ENCODE measurements at places on chromosomes 3 and 15.

DNA sequence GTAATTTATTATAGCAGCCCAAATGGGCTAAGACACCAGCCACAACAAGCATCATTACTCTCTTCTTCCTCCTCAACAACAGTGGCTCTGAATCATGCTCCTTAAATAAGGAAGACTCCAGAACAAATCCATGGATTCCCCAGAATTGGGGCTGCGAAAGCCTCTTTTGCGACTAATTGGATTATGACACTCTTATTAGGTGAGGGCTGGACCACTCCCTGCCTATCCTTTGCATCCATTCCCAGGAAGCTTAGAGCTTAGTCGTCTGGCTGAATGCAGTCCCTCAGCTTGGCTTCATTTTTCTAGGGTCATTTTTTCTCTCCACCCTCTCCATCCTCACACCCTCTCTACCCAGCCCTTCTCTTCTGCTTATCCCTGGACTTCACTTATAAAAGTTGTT, 227.7 kb downstream of the ZNF621 start:
- DNase-seq, result no peak

DNA sequence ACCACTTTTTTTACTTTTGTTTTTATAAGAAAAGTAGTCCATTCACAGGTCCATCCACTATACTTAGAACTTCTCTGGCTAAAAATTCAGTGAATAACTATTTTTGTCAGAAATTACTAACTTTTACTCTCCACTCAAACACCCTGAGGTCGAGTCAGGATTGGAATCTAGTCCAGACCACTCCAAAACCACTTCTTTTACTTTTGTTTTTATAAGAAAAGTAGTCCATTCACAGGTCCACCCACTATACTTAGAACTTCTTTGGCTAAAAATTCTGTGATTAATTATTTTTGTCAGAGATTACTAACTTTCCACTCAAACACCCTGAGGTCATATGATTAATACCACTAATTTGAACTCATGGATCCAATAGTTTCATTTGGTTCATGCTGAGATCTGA, 239.4 kb downstream of the RORA start:
- DNase-seq, result no peak

GRCh38 chr3:18812316-18812715, 336.0 kb upstream of the KCNH8 start:
- DNase-seq, result no peak

GRCh38 chr3:8460815-8461456, 40.7 kb upstream of the LMCD1 start:
- DNase-seq, result no peak

DNA sequence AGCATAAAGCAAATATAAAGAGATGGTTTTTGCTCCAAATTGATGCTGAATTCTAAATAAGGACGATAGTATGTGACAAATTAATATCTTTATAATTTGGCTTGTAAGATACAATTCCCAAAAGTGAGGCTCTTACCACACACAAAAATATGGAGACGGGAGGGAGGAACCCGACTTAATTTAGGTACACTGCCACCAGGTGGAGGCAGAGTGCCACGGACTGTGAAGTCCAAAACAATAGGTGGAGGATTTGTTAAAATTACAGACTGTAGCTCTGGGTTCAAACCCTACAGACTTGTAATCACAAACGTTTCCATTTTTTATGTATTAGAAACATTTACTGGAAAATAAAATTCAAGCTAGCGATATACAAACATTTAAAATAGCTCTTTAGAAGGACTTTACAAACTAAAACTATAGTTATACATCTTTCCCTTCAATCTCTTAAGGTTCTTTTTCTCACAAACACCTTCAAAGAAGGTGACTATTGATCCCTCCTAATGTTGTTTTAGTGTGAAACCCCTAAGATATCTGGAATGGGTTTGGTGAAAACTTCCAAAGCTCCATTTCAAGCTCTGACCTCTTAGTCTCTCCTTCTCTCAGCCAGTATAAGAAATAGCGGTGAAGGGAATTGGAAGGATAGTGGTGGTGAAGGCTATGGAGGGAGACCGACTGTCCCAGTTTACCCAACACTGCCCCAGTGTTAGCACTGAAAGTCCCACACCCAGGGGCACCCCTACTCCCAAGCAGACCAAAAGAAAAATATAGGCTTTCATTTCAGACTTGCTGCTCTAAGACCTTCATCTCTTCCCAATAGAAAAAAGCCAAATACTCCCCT, 89.7 kb downstream of the AQP9 start:
- peak; percentile 61 for DNase-seq

- DNase-seq, result no peak
Measured at GRCh38 chr3:169286992-169287391, 376.5 kb downstream of the MECOM start.

- no peak for DNase-seq
Measured at GRCh38 chr15:62912808-62913207, 129.7 kb upstream of the TPM1 start.

DNA sequence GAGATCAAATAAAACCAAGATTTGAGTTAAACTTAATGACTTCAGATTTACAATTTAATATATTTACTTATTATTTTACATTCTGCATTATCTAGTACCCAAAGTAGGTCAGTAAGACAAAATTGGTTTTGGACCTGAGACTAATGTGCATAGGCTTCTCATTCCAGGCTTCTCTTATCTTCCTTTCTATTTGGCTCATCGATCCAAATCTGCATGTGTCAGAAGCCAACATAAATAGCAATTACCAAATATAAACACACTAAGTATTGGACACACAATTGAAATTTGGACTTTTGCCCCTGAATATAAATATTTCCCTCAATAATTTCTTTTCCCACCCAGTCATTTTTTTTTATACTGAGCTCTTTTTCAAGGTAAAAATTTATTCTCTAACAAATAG, 290.6 kb upstream of the ARHGEF26 start:
- no peak for DNase-seq

DNA sequence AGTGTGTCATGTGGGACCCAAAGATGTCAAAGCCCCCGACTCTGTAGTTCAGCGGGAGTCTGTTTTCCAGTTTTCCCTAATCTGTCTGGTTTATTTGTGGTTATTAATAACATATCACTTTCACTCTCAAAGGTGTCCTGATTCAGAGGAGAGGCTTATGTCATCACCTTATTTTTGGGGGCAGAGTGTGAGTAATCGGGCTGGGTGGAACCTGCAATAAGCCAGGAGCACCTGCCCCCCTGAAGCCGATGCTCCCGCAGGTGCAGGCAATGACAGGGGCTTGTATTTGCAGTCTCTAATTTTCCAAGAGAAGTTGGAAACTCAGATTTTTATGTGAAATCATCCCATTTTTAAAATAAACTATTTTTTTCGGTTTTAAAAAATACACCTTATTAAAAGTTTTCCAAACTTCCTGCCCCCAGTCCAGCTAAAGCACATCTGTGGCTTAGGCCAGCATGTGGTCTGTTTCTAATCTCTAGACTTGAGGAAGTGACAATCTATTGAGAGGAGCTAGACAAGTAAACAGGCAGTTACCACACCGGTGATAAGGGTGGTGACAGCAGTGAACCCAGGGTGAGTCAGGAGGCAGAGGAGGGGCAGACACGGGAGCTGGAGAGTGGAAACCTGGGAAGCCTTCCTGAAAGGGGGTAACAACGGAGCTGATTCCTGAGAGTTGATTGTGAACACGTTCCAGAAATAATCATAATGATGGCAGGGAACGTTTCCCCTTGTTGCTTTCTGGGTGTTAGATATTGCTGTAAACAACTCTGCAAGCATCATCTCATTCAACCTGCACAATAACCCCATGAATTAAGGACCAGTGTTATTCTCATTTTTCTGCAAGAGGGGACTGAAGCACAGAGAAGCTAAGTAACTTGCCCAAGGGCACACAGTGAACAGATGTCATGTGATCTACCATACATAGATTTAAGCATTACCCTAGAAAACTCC, 37.2 kb downstream of the BHLHE40 start:
- no peak for DNase-seq

DNA sequence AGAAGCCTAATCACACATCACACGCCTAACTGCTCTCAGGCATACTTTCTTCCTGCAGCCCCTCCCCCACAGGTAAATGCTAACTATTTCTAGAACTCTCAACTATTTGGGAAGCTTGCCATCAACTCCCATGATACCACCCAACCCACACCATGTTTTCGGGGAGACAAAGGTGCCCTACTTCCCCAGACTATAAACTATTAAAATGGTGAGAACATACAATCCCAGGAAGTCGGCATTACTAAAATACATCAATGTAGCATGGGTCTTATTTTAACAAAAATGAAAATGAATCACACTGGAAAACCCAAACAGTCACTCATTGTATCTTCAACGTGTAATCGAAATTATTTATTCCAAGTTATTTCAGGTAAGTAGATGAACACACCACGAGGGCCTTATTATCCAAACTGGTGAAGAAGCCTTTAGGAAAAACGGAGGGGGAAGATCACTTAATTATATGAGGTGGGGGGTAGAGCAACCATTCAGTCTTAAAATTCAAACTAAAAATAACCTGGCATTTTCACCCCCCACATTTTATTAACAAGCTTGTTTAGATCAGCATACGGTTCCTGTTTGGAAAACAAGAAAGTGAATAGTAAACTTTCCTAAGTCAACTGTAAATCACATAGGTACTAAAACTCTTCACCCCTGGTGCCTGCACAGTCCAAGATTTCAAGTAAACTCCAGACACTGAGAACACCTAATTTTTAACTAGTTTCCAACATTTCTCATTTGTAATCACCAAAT, 1.9 kb downstream of the TBL1XR1 start:
- no peak for DNase-seq

- DNase-seq, result no peak
Measured at GRCh38 chr3:99843590-99844258, 26.1 kb downstream of the CMSS1 start.

- no peak for DNase-seq
Measured at GRCh38 chr3:174355505-174355904, 503.6 kb upstream of the NAALADL2 start.

DNA sequence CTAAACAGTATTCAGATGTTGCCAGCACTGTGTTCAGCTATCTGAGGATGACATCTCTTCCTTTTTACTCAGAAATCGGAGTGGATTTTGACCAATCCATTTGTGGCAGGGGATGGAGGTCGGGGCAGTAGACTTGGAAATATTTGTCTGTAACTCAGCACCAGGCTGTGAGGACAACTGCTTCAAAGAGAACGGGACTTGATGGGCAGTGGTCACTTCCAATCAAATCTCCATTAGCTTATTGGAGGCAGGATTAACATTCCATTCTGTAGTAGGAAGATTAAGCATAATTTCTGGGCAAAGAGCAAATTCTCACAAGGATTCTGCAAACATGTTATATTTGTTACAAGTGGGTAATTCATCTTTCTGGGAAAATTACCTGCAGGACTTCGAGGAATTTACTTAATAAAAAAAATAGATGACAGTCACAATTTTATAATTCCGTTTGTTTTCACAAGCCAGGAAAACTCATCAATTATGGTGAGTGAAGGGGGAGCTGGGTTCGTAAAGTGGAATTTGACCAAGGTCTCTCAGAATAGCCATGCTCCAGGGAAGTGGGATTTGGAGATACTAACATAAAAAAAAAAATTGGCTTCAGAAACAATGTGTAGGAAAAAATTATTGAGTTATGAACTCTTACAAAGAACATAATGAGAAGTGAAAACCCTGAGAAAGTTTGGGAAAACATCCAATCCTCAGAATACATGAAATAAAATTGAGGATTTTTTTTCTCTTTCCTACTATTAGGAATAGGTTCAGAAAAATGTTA, 18.1 kb downstream of the CRABP1 start:
- DNase-seq, result no peak

DNA sequence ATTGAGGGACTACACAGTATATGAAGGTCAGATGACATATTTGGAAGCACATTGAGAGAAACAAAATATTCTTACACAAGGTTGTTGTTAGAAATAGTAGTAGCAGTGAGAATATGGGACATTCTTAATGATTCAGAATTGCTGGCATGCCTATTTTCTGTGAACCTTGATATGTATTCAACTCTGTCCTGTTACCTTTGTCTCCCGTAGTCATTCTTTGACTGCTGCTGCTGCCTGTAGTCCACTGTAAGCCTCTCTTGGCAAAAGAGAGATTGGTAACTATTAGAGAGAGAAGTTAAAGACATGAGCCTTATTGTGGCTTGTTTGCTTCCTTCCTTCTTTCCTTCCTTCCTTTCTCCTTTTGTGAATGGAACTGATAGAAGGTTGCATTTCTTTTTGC, 64.5 kb downstream of the TCF12 start:
- DNase-seq, result no peak

GRCh38 chr3:32373844-32374243, 17.8 kb upstream of the CMTM7 start:
- no peak for DNase-seq

DNA sequence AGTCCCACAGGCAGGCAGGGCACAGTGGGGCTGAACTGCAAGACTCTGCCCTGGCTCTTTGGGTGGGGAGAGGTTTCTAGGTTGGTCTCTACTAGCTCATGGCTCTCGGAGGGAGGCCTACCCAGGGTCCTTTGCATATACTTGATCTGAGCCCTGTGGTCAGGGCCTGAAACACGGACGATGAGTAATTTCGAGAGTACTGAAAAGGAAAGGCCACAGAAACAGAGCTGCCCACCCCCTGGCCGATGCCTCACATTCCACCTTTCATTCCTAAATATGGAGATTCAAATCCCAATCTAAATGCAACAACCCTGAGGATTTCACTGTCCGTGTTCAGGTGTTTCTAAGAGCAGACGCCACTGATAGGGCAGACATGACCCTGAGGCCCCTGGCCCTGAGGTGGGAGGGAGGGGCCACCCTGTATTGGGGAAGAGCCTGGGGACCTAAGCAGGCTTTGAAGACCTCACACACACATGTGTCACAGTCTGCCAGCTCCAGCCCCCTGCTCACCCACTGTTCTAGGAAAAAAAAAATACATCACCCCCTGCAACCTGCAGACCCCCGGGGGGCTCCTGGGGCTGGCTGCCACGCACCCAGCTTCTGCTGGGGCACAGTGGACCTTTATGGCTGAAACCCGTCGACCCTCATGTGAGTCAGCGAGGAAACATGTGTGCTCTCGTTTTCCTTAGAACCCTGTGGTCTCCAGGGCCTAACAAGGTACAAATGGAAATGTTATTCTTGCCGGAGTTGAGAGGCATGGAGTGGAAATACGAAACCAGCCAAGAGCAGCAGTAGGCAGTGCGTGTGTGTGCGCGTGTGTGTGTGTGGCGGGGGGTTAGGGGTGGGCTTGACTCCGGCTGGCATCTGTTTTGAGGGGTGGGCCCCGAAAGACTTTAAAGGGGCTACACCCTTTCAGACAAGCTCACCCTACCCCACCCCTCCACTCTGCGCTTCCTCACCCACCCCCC, 112.7 kb downstream of the CHSY1 start:
- DNase-seq, result no peak

Data from SHP77 (cell line).